AG04449 (cell line): ENCODE measurements at places on chromosomes 7 and 10.
A peak's percentile ranks its signal among the peaks of the same experiment; 100 is the strongest.

- no peak for DNase-seq
These were observed 52.8 kb downstream of the ARHGAP22 start for GRCh38 chr10:48551861-48552591.

GRCh38 chr7:78530351-78530750 is 731.8 kb downstream of the PHTF2 start:
- peak; percentile 37 for DNase-seq

DNA sequence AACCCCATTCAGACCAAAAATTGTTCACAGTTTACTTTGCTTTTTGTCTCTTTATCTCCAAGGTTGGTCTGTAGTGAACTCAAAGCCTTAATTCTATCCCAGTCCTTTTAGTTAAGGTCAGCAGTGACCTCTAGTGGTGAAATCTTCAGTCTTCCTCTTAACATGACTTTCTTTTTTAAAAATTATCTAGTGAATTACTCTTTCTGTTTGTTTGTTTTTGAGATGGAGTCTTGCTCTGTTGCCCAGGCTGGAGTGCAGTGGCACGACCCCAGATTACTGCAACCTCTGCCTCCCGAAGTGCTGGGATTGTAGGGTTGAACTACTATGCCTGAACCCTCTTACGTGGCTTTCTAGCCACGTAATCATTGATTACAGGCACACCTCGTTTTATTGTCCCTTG is 25.0 kb downstream of the ZNF487 start:
- DNase-seq = peak; percentile 55

DNA sequence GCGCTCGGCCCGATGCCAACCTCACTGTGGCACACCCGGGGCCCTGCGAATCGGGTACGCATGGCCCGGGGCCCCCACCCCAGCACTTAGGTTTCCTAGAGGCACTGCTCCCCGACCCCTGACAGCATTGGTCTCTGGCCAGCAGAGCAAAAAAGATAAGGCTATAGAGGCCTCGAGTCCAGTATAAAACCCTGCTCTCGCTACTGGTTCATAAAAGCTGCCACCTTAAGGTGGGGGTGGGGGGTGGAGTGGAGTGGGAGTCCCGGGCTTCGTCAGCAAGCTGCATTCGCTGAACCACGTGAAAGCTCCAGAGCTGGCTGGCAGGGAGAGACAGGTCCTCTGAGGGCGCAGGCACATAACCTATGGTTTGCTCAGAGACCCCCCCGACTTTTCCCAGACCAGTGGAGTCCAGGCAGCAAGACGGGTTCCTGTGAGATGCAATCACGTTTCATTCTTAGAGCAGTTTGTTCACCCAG is 1.3 kb downstream of the KAZALD1 start:
- DNase-seq = no peak

GRCh38 chr7:112470194-112470593 is 10.6 kb upstream of the LSMEM1 start:
- no peak for DNase-seq

GRCh38 chr10:130428936-130429335 is 292.7 kb downstream of the GLRX3 start:
- no peak for DNase-seq

- DNase-seq = no peak
These were observed 14.5 kb downstream of the SRGN start for GRCh38 chr10:69102440-69102839.

DNA sequence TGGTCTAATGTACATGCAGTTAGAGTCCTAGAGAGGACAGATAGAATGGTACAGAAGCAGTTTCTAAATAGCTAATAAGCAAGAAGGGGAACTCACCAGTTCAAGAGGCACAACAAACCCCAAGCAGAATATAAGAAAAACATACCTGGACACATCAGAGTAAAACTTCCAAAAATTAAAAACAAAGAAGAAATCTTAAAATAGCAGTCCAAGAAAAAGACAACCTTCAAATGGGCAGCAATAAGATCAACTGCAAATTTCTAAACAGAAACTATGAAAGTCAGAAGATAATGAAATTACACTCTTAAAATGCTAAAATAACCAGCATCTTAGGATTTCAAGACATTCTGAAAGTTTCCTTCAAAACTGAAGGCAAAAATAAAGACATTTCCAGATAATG is 55.9 kb downstream of the USP6NL start:
- DNase-seq = no peak

DNA sequence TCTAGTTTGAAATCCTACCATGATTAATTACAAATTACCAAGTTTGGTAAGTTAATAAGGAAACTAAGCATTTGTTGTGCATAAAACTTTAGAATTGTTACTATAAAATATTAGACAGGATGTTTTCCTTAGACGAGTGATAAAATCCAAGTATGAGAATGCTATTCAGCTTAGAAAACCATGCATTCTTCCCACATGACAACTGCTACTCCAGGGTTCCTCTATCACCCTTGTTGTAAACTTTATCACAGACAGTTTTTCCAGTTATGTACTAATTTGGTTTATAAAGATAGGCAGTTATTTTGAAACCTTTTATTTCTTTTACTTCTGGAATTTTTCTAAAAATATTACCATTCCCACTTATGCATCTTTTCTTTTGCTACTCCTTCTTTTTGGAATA is 52.0 kb downstream of the SIRT1 start:
- no peak for DNase-seq

DNA sequence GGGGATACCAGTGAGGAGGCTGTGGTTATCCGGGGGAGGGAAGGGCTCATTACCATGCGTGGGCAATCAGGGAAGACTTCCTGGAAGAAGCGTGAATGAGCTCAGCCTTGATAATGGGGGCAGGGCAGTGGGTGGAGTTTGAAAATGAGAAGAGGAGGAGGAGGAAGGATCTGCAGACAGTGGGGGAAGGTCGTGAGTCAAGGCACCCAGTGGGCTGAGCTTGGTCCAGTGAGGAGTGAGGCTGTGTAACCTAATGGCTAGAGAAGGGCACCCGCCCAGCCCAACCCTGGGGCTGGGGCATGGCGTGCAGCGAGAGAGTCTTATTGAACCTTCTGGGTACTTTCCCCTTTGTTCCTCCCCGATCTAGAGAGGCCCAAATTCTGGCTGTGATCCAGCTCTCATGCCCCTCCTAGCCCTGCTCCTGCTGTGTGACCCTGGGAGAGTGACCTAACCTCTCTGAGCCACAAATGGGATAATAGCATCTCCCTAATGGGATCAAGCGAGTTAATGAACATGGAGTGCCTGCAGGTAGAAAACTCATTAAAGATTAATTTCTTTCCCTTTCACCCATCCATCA is 31.5 kb downstream of the CLIP2 start:
- DNase-seq = no peak

- DNase-seq = no peak
These were observed 512 bp upstream of the VIM start for GRCh38 chr10:17227367-17228090.

DNA sequence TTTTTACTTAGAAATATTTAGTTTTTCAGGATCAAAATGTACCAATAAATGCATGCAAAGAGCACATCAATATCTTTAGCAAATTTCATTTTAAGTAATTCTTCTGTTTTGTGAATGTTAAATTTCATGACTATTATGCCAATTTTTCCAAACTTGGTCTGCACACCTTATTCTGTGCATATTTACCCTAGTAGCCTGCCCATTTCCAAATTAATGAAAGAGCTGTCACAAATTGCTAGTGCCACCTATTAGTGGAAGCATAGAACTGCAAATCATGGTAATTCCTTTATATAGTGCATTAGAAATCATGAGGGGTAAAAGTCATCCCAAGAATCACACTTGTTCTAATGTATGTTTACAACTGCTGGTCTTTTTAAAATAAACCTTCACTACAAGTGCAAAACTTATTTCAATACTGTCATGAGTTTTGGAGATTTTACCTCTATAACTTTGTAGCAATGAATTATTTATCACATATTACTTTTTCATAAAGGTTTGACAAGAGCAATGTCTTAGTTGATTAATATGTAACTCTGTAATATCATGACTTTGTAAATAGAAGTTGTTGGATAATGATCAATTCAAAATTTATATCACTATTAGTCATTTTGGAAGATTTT is 5.7 kb downstream of the SEMA3A start:
- no peak for DNase-seq

- no peak for DNase-seq
These were observed 176.0 kb upstream of the INSYN2A start for GRCh38 chr10:127372361-127372760.

DNA sequence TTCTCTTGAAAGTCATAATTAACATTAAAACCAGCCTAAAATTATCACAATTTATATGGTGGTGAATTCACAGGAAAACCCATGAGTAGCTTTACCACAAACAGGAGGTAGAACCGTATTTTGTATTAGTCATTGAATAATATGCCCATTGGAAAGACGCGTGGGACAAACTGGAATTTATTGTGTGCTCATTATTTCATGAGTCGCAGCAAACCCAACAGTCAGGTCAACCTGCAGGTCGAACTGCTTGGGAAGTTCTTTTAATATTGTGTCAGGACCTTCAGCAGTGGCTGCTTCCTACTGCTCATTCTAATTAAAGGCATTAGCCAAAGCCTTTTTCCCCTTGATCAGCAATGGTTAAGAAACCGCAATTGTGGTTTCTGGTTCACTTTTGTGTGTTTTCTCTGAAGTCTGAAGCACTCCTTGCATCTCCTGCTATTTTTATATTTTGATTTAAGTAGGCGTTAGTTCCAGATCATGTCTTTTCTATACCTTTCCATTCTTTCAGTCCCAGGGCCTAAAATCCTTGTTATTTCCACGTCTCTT is 100.1 kb downstream of the RAB11FIP2 start:
- no peak for DNase-seq

GRCh38 chr7:137846827-137847567 is at the start of gene DGKI:
DGKI (minus strand) TSS chr7:137846974.
- DNase-seq = no peak

- no peak for DNase-seq
These were observed 152.8 kb downstream of the OAT start for GRCh38 chr10:124265776-124266467.

GRCh38 chr10:45428611-45429510 is 54.8 kb downstream of the ALOX5 start:
- no peak for DNase-seq

DNA sequence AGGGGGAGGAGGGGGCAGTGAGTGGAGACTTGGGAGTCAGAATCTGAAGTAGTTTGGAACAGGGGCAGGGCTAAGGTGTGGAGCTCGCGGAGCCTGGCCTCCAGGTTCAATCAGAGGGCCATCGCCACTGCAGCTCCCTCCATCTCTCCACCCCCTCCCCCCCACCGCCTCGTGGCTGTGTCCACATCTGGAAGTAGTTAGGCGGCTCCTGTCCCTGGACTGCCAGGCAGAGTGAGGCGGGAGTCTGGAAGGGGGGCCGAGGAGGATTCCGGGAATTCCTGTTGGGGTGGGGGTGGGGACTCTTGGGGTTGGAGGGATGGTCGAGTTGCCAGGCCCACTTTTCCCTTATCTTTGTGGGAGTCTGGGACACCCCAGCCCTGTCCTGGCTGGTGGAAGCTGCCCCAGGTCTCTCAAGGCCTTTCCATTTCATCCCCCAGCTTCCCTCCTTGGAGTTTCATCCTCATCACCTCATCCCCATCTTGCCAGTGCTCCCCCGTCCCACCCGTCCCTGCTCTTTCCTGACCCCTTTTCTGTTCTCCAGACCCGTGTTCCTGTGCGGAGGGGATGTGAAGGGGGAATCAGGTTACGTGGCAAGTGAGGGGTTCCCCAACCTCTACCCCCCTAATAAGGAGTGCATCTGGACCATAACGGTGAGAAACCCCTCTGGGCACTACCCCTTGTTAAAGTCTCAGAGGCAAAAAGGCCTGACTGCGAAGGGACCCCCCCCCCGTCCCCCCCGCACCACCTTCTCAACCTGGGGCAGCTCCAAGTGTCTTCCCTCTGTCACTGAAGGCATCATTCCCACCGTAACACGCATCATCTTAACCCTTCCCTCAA is 944 bp downstream of the PCOLCE start:
- peak; percentile 47 for DNase-seq

GRCh38 chr7:143050931-143051330 is 1.2 kb upstream of the OR6V1 start:
- DNase-seq = no peak

GRCh38 chr10:3935141-3935540 is 150.1 kb upstream of the KLF6 start:
- no peak for DNase-seq

- DNase-seq = peak; percentile 45
These were observed 478.5 kb downstream of the KIF20B start for GRCh38 chr10:90179696-90180407.

DNA sequence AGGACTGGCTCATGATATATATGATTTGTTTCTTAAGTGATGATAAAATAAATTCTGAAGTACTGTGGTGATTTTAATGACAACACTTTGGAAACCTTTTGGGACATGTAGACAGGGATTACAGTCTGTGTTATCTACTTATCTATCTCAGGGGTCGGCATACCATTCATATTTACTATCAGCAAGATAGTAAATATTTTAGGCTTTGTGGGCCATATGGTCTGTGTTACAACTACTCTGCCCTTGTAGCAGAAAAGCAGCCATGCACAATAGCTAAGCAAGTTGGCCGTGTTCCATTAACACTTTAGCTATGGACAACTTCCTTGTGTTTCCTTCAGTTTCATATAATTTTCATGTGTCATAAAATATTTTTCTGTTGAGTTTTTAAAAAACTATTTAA is 97.8 kb upstream of the PRPS1L1 start:
- DNase-seq = no peak

DNA sequence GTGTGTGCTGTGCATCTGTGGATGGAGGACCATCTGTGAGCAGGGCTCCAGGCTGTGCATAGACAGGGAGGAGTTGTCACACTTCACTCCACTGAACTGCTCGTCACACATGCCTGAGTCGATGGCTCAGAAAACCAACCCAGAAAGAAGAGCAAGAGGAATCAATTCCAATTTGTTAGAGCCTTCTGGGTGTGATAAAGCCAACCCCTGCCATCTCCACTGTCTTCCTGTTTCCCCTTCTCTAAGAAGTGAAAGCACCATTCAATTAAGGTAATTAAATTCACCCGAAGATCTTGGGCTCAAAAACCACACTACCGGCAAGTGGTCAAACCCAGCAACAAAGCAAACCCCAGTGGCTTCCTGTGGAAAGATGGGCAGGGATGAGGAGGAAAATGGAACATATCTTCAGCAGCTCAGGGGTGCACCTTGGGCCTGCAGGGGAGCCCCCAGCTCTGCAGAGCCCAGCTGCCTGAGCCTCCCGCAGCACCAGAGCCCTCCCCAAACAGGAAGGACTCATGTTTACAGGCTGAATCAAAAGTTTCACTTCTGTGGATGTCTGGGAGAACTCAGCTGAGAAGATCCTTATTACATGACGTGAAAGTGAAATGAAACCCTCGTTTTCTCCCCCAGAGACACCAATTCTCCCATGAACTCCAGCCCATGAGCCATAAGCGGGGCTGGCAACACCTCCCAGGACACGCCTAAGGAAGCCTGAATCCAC is 10.9 kb downstream of the C10orf71 start:
- no peak for DNase-seq
